ENCODE measurements at places on chromosomes 1 and 21. TPM values are rescaled to one million over a fixed set of nuclear protein-coding genes. Genes with fewer than 3 reads are reported as not detected.
A peak's percentile ranks its signal among the peaks of the same experiment; 100 is the strongest.

DNA sequence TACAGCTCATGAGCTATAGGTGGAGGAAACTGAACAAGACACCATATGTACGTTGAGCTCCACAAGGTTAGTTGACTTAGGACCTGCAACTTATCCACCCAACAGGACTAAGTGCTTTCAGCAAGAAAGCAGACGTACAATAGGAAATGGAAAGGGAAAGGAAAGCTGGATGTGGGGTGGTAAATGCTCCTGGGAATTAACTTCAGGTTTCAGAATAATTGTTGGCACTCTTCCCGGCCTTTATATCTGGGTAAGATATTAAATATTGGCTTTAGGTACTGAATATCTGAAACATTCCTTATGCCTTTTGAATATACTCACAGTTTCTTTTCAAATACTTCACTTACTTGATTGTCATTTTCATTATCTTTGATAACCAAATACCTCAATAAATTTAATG, 36.3 kb downstream of the GLMN start:
- no peak for DNase-seq

DNA sequence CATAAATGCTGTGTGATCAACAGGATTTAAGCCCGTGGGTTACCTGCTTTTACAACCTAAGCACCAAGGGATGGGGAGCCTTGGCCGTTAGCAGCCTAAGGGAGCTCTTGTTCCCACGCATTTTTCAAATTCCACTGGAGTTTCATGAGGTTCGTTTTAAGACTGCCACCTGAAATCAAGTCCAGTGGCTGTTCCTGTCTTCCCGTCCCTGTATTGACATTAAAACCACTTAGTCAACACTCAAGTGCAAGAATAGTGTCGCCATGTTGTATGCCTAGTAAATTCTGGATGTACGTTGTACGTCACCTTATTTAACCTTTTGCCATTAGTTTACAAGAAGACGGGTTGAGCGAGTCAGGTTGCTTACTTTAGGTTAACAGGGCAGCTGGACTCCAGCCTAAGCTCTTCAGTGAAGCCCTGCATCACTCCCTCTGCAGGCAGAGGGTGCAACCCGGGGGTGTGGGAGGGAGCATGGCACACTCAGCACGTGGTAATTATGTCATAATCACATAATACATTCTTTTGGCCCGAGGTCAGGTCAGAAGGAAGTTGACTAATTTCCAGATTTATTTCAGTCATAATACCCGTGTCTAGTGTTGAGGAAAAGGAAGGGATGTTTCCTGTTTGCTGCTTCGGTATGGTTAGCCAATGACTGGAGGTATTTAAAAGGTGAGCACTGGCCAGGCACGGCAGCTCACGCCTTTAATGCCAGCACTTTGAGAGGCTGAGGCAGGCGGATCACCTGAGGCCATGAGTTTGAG, 42.5 kb downstream of the CNST start:
- peak; percentile 23 for DNase-seq

DNA sequence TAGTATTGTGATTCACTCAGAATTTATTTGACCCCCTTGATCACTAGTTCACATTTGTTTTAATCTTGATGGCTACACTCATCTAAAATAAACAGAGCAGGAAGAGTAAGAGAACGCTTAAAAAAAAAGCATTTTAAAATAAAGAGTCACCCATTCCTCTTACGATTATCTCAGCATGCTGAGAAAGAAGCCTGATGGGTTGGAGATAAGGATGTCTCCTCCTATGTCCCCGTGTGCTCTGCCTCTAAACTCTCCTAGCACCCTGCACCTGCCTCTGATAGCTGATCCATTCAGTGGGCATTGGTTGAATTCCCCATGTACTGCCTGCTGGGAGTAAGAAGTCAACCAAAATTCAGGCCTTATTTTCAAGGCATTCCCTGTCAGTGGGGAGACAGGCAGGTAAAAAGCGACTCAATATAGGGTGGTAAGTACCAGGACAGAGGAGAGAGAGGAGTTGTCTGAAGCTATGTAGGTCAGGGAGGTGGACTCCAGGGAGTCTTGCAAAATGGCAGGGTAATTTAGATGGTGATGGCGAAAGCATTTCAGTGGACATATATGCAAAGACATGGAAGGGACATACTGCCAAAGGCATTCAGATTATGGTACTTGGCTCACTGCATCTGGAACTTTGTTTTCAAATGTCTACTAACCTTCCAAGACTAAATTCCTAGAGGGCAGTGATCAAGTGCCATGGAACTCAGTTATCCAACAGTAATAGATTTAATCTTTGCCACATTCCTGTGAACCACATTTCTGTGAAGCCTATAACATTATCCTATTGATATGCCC, 18.4 kb downstream of the ELAVL4 start:
- DNase-seq: no peak

DNA sequence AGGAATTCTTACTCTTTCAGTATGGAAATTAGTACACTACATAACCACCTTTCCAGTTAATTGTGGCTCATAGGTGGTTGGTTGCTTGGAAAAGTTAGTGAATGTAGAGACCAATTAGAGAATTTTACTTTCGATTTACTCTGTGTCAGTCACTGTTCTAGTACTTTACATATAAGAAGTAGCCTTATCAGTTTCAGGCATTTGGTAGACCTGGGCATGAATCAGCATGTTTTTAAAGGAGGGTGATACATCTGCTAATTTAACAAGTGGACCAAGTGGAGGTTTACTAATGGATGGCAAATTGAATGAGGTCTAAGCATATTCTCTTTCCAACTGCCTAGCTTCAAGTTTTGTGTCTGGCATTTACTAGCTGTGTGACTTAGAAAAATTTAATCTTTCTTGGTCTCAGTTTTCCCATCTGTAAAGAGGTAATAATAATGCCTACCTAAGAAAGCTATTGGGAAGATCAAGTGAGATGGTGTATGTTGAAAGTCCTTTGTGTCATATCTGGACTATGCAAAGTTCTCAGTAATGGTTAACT, 1158.6 kb downstream of the PLA2G4A start:
- DNase-seq: no peak

DNA sequence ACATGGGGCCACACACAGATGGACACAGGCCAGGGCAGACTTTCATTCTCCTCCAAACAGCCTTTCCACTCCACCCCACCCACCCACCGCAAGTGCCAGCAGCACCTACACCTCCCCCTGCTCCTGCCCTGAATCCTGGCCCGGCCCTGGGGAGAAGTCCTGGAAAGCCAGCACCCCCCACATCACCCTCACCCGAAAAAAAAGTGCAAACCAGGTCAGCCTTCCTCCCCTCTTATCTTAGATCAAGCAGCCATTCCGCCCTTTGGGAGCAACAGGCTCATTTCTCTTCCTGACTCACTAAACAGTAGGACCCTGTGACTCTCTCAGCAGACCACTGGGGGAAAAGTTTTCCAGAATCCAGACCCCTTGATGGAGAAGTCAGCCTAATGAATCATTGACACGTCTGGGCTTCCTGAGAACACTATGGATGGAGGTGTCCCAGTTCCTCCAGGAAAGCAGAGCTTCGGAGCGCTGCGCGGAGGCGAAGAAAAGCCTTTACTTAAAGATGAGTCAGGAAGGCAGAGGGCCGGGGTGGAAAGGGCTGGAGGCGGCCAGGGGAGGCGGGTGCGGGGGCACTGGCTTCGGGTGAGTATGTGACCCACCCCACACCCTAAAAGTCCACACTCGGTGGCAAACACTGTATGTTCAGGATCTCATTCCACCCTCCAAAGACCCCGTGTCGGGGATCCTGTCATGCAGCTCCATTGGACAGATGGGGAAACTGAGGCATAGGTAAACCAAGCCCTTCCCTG, 588.7 kb downstream of the MATN1 start:
- no peak for DNase-seq

- no peak for DNase-seq
Measured at GRCh38 chr21:31898933-31899630, 26.3 kb downstream of the HUNK start.

DNA sequence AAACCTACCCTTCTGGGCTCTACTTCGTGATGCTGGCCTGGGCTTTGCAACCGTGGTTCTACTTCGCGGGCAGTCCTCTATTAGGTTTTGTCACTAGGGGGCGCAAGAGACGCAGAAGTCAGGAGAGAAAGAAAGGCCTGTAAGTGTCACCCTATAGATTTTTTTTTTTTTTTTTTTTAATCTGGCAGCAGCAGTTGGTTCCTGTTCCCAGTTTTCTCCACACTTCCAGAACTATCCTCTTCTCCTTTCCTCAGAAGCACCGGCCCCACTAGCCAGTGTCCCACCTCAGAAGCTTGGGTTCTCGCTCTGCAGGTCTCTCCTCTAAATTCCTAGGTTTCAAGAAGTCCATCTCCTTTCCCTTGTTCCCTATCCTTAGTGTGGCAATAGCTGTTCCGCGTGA, 9.1 kb upstream of the LCE2D start:
- DNase-seq: no peak

The CRB1 gene
- 0.20 TPM for total RNA-seq

Measured in activated naive CD4-positive, alpha-beta T cell treated with anti-CD3 and anti-CD28 coated beads, Interleukin-2, amount 50 U/mL, for 72 hours (primary cell).